ENCODE measurements at places on chromosomes 3 and 15.

DNA sequence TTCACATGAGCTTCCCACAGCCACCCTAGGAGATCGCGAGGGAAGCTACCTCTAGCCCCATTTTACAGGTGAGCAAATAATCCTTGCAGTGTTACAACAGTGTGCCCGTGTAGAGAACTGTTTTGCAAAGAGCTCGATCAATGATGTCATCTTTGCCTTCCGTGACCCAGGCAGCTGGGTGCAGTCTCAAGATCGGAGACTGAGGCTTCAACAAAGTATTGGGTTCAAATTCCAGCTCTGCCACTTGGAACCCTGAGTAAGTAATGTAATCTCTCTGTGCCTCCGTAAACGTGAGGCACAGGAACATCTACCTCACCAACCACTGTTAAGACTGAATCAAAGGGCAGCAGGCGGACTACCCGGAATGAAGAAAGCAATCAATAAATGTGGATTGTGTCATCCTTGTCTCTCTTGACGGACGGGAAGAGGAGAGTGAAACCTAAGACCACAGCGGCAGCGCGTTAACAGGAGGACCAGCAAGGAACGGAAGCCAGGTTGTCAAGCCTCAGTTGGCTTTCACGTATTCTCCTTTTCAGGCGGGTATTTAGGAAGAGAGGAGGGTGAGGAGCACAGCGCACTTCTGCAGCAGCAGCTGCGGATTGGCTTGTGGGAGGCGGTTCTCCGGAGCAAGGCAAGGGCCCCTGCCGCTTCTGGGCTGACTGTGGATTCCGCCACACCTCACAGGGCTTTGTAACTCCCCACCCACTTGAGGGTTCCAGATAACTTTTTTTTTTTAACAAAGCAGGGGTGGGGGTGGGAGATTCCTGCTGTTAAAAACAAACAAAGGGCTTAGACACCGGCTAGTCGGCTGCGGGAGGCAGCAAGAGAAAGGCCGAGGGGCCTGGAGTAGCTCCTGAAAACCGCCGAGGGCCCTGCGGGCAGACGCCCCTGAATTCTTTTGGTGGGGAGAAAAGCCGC, 1.5 kb upstream of the SMAD3 start:
- no peak for DNase-seq

- no peak for DNase-seq
Measured at GRCh38 chr3:120773932-120774331, 31.4 kb downstream of the GTF2E1 start.

- DNase-seq: no peak
Measured at GRCh38 chr15:33341953-33342352, 31.2 kb downstream of the RYR3 start.

GRCh38 chr3:98764472-98764884, 1.3 kb downstream of the ST3GAL6 start:
- DNase-seq: no peak

GRCh38 chr15:26950001-26950400, 21.0 kb upstream of the GABRG3 start:
- no peak for DNase-seq
